Activated naive CD8-positive, alpha-beta T cell treated with anti-CD3 and anti-CD28 coated beads for 36 hours (primary cell): ENCODE measurements at places on chromosomes 12 and 14. TPM values are rescaled to one million over a fixed set of nuclear protein-coding genes. Genes with fewer than 3 reads are reported as not detected.

GRCh38 chr14:66511849-66512248 lies 3.9 kb downstream of the GPHN start:
- no peak for DNase-seq

Gene CMA1
- 0.25 TPM for total RNA-seq

- DNase-seq, result no peak
Measured at GRCh38 chr12:5521456-5522325, 89.8 kb downstream of the NTF3 start.

- DNase-seq, result no peak
Measured at GRCh38 chr12:44816446-44817017, 59.6 kb downstream of the NELL2 start.

DNA sequence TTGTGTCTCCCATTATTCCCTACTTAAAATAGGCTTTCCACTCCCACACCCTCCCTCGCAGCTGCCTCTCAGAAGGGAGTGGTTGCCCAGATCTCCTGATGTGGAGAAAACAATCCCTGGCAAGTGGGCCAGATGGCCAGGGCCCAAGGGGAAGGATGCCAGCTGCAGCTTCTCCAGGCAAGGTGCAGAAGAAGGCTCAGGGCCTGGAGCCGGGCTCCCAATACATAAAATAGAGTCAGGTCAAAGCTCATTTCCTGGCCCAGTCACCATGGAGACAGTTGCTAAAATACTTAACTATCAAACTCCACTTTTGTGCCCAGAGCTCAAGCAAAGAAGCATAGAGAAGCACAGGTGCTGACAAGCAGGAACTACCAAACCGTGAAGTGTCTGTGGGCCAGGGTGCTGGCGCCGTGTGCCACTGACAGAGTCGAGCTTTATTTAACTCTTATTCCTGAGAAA lies 45.7 kb upstream of the ITPR2 start:
- DNase-seq, result no peak

DNA sequence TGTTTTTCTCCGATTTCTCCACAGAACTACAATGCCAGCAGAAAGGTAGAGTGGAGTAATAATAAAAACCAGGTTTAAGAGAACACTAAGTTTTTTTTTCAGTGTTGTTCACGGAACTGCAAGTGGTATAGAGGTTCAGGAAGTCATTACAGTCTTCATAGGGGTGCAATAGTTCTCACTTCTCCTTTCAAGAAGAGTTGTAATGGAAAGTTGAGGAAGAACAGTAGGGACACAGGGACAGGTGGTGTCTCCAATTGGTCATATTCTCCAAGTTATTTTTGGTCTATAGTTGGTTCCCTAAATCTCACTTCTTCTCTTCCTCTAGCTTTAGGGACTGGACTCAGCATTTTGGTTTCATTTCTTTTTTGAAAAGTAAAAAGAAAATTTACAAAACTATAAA lies 894.0 kb downstream of the NRXN3 start:
- DNase-seq, result no peak

DNA sequence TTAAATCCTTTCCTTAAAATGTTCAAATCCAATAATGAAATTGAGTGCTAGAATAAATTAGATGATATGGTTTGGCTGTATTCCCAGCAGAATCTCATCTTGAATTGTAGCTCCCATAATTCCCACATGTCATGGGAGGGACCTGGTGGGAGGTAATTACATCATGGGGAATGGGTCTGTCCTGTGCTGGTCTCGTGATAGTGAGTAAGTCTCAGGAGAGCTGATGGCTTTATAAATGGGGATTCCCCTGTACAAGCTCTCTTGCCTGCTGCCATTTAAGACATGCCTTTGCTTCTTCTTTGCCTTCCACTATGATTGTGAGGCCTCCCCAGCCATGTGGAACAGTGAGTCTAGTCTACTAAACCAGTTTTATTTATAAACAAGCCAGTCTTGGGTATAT lies 508.5 kb downstream of the ETNK1 start:
- DNase-seq, result no peak

- no peak for DNase-seq
Measured at GRCh38 chr12:4789776-4790175, 69.6 kb downstream of the GALNT8 start.

Gene SERPINA6
- not detected for total RNA-seq

DNA sequence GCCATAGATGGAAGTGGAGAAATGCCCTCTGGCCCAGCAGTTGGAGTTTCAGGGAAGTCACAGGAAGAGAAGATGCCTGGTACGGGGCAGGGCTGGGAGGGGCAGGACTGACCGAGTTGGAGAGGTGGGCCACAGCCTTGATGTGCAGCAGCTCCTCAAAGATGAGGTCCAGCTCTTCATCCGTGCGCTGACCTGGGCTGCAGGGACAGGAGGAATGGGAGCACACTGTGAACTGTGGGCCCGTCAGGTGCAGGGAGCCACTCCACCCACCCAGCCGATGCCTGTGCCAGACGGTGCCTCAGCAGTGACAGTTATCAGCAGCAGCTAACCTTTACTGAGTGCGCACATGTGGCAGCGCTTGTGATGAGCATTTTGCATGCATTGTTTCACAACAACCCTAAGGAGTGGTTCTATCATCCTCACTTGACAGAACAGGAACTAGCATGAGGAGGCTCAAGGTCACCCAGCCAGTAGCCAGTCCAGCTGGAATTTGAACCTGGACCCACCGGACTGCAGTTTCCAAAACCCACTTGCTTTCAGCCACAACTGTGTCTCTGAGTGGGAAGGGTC lies 8.4 kb downstream of the RAPGEF3 start:
- no peak for DNase-seq

Gene TC2N
- 17.4 TPM for total RNA-seq

Gene EML1
- 0.36 TPM for total RNA-seq

DNA sequence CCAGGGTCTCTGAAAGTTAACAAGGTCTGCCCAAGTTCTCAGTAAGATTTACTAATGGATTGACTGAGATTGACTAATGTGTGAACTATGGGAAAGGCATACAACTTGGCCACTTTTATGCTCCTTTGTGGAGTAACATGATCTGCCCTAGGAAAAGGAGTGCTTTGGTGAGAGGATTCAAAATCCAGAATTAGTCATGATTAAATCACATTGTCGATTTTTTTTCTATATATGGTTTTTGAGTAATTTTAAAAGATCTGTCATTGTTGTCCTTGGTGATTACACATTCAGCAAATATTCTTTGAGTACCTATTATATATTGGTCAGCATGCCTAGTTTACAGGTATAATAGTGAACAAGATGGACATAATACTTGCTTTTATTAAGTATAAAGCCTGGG lies 147.7 kb upstream of the SYT10 start:
- no peak for DNase-seq

Gene PTPRQ
- total RNA-seq, result not detected

DNA sequence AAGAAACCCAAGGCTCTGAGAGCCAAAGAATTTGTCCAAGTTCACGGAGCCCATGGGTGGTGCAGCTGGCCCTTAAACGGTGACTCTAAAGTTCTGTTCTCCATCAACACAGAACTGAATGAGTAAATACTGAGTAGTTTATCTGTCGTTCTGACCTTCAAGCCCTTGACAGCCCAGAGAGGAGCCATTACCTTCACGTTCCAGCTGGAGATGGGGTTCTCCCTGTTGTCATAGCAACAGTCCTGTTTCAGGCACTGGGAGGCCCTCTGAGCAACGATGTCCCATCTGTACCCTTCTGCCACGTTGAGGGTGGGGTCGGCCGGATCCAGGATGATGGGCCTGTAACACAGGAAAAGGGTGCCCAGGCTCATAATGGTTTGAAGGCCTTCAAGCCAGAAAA lies 7.5 kb upstream of the C12orf43 start:
- DNase-seq, result no peak

- DNase-seq, result no peak
Measured at GRCh38 chr12:68867606-68868005, 59.6 kb downstream of the MDM2 start.

DNA sequence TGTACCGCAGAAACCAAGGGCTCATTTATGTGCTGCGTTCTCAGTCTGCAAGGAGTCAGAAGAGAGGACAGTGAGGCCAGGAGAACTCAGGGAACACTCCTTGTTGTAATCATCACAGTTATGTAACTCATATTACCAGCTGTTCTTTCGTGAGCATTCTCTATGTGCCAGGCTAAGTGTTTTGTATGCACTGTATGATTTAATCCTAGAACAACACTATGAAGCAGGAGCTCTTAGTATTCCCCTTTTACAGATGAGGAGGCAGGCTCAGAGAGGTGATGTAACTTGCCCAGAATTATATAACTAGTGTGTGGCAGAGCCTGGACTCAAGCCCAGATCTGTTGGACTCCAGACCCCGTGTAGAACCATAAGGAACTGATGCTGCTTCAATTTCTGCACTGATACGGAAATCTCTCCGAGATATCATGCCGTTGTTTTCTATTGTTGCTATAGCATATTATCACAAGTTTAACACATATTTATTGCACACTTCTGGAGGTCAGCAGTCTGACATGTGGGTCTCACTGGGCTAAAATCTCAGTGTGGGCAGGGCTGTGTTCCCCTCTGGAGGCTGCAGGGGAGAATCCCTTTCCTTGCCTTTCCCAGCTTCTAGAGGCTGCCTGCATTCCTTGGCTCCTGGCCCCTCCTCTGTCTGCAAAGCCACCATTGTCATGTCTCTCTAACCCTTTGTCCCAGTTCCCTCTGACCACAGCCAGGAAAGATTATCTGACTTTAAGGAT lies 16.3 kb upstream of the CD9 start:
- DNase-seq, result no peak

- peak; percentile 16 for DNase-seq
Measured at GRCh38 chr12:56590237-56590830, 39.8 kb downstream of the BAZ2A start.

- DNase-seq, result peak; percentile 38
Measured at GRCh38 chr12:110005319-110005973, 6.2 kb downstream of the ANKRD13A start.

Gene KRT81
- not detected for total RNA-seq

DNA sequence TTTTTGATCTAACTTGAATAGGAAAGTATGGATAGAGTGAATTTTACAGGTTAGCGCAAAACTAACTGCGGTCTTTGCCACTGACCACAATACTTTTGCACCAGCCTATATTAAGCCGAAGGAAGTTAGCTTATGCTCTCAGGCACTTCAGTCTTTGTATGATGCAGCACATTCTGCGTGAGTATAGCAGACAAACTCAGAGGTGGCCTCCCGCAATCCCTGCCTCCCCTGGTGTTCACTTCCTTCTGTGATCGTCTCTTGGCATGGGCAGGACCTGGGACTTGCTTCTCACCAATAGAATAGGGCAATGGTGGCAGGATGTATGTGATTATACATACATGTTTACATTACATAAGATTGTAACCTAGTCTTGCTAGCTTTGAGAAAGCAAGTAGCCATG lies 10.3 kb upstream of the SLC6A13 start:
- DNase-seq, result no peak

Gene NANOG
- total RNA-seq, result not detected
